ENCODE measurements at places on chromosomes 4 and X.

DNA sequence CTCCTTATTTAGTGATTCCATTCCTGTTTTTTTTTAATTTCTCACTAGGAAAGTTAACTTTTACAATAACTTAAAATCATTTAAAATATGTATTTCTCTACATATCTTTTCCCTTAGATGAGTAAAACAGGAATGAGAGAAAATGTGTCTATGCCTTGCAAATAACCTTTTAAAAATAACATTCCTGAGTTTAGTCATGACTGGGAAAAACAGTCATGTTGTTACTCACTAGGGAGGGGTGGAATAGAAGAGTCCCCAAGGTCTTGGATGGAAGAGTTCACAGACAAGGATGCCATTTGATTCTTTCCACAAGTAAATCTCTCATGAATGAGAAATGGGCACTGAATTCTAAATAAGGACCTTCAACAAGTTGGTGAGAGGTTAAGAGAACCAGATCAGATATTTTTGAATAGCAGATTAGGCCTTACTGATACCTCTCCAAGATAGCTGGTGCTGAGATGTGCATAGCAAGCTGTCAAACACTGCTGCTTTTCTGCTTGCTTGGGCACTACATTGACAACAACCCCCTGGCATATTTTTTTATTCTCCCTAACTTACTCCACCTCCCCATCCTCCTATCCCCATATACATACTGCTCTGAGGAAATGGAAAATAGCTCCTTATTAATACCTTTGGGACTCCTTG, 25.1 kb downstream of the UGDH start:
- peak; percentile 93 for ATAC-seq

DNA sequence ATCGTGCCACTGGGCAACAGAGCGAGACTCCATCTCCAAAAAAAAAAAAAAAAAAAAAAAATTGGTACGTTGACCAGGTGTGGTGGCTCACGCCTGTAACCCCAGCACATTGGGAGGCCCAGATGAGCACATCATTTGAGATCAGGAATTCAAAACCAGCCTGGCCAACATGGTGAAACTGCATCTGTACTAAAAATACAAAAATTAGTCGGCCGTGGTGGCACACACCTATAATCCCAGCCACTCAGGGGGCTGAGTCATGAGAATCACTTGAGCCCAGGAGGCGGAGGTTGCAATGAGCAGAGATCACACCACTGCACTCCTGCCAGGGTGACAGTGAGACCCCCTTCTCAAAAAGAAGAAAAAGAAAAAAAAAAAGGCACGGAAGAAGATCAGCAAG, 24.5 kb downstream of the RBMX start:
- no peak for ATAC-seq

- no peak for ATAC-seq
These were observed 625.3 kb upstream of the PCDH7 start for GRCh38 chr4:30094887-30095286.

DNA sequence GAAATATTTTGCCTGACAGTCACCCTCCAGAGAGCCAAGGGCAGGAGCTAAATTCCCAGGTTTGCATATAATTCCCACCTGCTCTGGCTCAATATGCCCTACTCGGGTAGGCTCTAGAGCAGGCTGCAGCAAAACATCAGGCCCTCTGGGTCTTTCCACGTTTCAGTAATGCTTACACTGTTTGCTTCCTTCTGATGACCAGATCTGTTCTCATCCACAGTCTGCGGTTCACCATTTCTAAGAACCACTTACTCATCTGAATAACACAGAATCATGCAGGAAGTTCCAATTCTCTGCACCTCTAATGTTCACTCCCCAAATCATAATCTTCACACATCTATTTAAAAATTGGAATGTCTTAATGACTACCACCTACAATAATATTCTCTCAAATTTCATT, 141.4 kb downstream of the PPP3CA start:
- ATAC-seq, result no peak

DNA sequence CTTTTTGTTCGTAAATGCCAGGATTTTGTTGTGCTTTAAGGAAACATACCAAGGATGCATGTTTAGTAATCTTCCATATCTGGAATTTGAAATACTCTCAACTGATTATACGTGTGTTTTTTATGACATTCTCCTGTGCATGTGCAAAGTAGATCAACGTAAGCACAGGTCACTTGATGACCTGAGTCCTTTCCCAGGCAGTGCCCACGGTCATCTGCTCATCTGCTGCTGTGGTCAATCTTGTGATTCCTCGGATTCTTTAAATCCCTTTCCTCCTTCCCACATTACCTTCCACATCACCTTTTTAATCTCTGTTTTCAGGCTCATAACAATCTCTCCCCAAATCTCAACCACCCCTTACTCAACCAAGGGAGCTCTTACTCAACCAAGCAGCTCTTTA, 104.1 kb downstream of the RASL11B start:
- no peak for ATAC-seq

- ATAC-seq, result no peak
These were observed 121.4 kb downstream of the SPRY1 start for GRCh38 chr4:123517971-123518370.

GRCh38 chr4:180281724-180282123, 1961.5 kb upstream of the TENM3 start:
- ATAC-seq, result no peak

- ATAC-seq, result no peak
These were observed 165.6 kb upstream of the BOD1L1 start for GRCh38 chr4:13793020-13793710.

DNA sequence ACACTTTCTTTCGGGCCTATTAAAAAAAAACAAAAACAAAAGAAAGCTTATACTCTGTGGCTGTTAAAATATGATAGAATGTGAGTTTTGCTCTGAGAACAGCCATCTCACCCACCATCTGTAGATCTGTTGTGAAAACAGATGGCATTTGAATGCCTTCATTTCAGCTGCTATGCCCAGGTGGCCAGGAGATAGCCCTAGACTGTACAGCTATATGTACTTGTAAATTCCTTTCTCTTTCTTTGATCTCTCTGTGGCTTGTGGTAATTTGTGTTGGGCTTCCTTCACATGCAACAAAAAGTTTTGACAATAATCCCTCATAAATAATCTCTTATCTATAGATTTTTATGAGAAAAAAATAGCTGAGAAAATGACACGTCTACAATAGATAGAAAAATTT, 38.1 kb downstream of the PNPLA4 start:
- ATAC-seq, result no peak

- ATAC-seq, result no peak
These were observed 92.1 kb downstream of the SCD5 start for GRCh38 chr4:82706349-82707000.

GRCh38 chr4:56958111-56958517, 19.3 kb downstream of the NOA1 start:
- ATAC-seq, result peak; percentile 39

GRCh38 chr4:38856046-38856445, 571 bp downstream of the TLR6 start:
- ATAC-seq, result no peak

GRCh38 chrX:10041383-10041782, 74.2 kb downstream of the CLDN34 start:
- ATAC-seq, result no peak

DNA sequence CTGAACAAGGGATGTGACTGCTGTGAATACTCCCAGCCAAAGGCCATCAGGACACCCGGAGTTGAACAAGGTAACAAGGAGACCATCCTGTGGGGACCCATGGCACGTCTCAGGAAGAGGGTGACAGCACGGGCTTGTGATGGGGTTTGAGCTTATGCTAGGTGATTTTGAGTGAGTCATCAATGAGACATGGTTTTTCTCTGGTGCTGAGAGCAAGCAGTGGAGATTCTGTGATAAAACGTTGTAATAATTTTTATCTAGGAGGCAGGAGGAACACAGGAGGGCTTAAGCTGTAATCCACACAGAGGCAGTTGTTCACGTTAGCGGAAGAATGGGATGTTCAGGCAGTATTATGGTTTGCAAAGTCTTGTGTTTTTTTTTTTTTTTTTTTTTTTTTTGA, 36.0 kb downstream of the TRIML1 start:
- no peak for ATAC-seq

DNA sequence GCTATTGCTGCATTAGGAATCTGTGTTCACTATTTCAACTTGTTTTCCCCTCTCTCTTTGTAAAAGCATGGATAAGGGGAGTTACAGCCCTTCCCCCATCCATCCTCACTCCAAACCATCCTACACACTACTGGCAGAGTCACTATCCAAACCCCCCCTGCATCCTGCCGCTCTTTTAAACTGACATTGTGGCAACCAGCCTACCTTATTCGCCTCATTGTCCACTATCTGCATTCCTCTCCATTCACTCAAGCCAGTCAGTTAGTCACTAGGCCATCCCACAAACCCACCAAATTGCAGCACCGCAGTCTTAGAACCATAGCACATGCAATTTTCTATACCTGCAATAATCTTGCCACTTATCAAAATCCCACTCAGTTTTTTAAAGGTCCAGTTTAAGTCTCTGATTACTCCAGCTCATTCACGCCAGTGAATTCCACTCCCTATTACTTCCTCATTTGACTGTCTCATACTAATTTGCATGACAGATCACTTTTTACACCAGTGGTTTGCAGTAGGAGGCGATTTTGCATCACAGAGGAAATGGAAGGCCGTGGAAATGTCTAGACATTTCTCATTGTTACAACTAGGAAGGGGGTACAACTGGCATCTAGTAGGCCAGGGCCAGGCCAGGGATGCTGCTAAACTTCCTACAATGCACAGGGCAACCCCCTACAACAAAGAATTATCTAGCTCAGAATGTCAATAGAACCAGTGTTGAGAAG, 181.8 kb downstream of the HS6ST2 start:
- ATAC-seq, result no peak

GRCh38 chr4:47359891-47360290, 103.6 kb downstream of the COMMD8 start:
- no peak for ATAC-seq

- peak; percentile 82 for ATAC-seq
These were observed 206.5 kb upstream of the STK26 start for GRCh38 chrX:131816551-131817136.

GRCh38 chrX:129777218-129778030, 2.3 kb upstream of the SASH3 start:
- ATAC-seq, result no peak

- ATAC-seq, result no peak
These were observed 90.8 kb upstream of the RLIM start for GRCh38 chrX:74705269-74705668.

GRCh38 chr4:174654634-174655033, 132.3 kb upstream of the HPGD start:
- no peak for ATAC-seq

GRCh38 chr4:107333518-107333917, 297.4 kb upstream of the DKK2 start:
- no peak for ATAC-seq

DNA sequence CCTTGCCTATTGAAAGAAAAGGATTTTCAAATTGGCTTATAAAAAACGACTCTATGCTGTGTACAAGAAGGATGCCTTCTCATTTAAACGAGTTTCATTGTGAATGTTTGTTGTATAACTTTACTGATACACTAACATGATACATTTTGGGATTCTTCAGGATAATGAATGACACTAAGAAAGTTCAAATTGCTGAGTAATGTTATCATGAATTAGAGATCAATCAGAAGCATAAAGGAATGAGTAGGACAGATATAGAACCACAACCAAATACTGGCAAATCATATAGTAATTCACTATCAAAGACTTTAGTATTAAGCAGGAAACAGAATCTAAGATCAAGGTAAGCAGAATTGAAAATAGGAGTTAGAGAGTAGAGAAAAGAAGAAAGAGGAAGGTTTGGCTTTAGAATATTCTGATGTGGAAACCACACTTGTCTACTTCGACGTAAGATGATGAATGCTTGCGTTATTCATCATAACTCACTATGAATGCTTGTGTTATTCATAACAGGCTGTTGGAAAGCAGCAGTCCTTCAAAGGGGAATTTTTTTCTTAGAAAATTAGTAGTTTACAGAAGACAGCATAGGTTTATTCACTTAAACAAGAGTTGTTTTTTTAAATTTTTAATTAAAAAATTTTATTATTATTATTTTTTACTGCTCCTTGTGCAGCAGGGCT, 13.4 kb downstream of the CCDC158 start:
- ATAC-seq, result no peak

DNA sequence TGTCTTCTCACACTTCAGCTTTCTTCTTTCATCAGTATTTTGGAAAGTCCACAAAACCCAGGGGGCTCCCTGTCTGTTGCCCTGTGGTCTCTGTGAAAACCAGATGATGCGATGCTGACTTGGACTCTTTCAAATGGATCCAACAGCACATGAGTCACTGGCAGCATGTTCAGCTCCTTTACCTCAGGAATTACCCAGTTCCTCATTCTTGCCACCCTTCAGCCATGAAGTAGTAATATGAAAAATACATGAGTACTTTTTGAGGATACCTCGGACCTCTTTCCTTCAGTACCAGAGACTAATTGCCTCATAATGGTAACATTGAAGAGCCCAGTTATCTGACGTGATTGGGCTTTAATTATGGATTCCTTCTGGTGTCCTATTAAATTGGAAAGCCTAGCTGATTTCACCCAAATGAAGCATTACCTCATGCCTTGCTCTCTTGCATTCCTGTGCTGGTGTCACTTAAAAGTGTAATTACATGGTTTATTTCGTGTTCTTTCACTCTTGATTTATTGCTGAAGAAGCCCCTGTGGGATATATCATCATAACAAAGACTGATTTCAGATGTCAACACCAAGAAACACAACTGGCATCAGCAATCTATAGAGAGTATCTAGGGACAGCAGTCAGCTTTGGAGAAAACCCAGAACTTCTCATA, 63.4 kb downstream of the NFKB1 start:
- peak; percentile 59 for ATAC-seq

- no peak for ATAC-seq
These were observed 233.9 kb upstream of the EDA2R start for GRCh38 chrX:66872771-66873170.

DNA sequence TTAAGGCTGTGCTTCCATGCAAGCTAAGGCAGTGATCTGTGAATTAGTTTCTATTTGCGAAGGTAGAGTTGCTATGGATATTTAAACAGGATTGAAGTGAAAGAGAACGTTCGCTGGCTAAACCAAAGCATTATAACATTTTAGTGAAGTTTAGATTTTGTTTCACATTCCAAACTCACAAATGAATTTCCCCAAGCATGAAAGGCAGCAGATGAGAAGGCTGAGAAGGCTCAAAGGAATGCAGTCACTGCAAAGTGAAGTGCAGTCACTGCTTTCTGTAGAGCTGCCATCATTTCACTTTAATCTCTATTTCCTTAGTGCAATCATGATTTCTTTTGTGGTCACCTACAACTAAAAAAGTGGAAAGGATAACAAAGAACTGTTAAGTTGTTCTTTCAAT, 334.7 kb upstream of the NR3C2 start:
- ATAC-seq, result no peak

DNA sequence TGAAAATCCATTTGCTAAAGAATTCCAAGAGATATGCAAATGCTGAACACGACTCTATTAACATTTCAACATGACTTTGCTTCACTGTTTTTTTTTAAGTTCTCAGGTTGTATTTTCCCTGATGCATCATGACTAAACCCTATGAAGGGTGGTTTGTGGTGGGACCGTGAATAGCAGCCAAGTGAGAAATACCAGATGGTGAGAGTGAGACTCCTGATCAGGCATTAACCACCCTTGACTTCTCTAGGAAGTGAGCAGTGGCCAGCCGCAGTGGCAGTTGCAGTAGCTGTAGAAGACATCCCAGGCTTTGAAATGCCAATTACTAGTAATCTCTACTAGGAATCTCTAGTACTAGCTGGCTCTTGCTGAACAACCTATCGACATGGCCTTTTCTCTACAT, 383.4 kb downstream of the FAM133A start:
- no peak for ATAC-seq

- no peak for ATAC-seq
These were observed 770.8 kb upstream of the PRKX start for GRCh38 chrX:4484266-4484665.

Measured in SK-N-SH treated with all-trans-retinoic acid at 6 μM for 48 hours (cell line).